ENCODE measurements at places on chromosomes 2 and 18. TPM values are rescaled to one million over a fixed set of nuclear protein-coding genes. Genes with fewer than 3 reads are reported as not detected.
A peak's percentile ranks its signal among the peaks of the same experiment; 100 is the strongest.

GRCh38 chr2:206920951-206921350 lies 18.4 kb upstream of the CPO start:
- H3K27ac ChIP-seq = no peak overlapping the region
- H3K27me3 ChIP-seq = no peaks in the 10 kb centered on the region
- H3K4me3 ChIP-seq = no peak overlapping the region
- H3K36me3 ChIP-seq = no peaks in the 10 kb centered on the region
- no peak for DNase-seq

DNA sequence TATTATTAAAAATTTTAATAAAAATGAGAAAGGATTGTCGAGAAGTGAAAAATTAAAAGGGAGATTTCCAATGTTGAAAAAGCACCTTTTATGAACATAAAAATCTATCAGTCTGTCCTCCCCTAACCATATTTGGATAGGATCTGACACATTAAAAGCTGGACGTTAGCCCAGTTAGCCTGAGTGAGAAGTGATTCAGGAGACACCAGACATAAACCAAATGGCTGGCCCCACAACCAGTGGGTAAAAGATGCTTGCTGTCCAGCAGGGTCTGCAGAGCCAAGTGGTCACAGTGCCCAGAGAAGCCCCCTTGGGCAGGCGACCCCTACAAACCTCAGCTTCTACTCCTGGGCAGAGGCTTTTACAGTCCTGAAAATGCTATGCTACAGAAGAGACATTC lies 253.8 kb upstream of the LYPD1 start:
- H3K27me3 ChIP-seq = no peaks in the 10 kb centered on the region
- no peak overlapping the region for H3K4me3 ChIP-seq
- no peaks in the 10 kb centered on the region for H3K4me1 ChIP-seq
- peak; percentile 34 for DNase-seq

DNA sequence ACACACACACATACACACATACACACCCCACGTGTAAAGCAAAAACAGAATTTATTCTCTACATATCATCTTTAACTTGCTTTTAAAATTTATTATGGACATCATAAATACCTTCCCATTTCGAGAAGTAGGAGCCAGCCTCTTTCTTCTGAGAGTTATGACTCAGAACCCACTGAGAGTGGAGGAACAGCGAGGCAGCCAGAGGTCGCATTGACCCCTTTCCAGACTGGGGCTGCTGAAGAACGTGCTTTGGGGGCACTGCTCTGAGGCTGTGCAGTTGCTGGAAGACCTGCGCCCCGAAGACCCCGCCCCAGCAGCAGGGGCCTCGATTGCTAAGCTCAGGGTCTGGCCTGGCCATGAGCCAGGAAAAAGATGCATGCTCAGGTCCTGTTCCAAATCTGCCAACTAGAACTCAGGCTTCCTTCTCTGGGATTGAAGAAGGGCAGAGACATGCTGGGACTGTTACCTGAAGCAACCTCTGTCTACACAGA lies 133.8 kb upstream of the TWIST2 start:
- no peaks in the 10 kb centered on the region for H3K36me3 ChIP-seq
- no peaks in the 10 kb centered on the region for H3K4me1 ChIP-seq
- H3K27me3 ChIP-seq = no peaks in the 10 kb centered on the region
- no peak overlapping the region for H3K4me3 ChIP-seq

The THSD7B gene
- not detected for total RNA-seq

DNA sequence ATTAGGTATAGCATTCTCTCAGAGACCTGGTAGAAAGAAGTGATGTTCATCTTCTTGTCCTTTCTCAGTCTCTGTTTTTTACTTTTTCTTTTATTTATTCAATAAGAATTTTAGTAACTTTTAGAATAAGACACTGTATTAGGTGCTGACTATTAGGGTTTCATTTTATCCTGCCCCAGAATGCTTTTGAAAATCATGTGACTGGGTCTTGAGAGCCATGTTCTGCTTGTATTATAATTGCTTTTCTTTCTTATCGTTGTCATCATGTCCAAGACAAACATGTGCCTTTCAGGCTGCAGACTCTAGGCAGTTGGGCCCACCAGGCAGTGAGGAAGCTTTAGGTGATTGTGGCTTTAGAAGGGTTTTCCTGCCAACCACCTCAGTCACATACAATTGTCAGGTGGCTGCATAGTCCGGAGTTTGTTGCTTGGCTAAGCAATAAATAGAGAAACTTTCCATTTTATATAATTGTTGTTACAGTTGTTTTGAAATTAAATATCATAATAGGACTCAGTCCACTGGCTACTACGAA lies 15.1 kb downstream of the GRHL1 start:
- no peak for DNase-seq
- no peak overlapping the region for H3K27ac ChIP-seq
- no peaks in the 10 kb centered on the region for H3K27me3 ChIP-seq
- no peak overlapping the region for H3K4me3 ChIP-seq

The KIAA2012 gene
- not detected for total RNA-seq

The DTNA gene
- total RNA-seq = not detected

DNA sequence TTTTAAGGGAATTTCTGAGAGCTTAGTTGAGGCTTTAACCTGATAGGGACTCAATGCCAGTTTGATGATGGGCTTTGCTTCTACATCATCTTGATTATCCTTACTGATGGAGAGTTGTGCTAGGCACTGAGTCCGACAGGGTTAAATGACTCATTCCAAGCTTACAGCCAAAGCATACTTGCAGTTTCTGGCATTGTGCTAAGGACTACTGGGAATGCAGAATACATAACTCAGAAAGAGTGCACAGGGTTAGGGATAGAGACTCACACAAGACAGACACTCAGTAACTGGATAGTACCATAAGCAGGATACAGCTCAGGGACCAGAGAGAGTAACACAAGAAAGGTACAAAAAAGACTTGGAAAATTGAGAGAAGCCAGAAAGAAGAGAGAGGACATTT lies 94.1 kb upstream of the SLC14A2 start:
- H3K4me1 ChIP-seq = peaks cover 13% of the 10 kb centered on the region
- H3K4me3 ChIP-seq = no peak overlapping the region
- no peaks in the 10 kb centered on the region for H3K36me3 ChIP-seq
- no peak overlapping the region for H3K27ac ChIP-seq

GRCh38 chr18:35971661-35972196 lies 750 bp upstream of the RMP24 start:
- DNase-seq = no peak
- peak overlapping the region; percentile 93 for H3K4me3 ChIP-seq
- H3K27me3 ChIP-seq = no peaks in the 10 kb centered on the region
- H3K4me1 ChIP-seq = peaks cover 32% of the 10 kb centered on the region

DNA sequence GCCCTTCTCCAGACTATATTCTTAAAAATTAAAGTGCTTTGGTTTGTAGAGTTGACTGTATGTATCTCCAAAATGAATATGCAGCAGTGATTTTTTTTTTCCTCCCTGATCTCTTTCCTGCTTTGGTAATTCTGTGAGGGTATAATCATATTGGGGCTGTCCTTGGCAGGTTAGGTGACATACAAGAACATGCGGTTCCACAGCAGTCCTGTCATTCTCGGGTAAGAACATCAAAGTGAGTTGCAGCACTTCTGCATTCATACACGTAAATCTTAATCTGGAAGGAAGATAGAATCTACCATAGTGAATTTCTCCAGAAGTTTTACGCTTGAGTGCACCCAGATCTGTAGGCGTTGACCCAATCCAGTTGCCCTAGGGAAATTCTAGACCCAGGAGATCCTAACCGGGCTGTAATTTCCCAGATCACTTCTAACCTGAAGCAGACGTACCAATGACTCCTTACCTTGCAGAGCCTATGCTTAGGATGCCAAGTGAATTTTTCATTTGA lies 109.4 kb downstream of the PRPF40A start:
- H3K4me3 ChIP-seq = no peak overlapping the region
- peaks cover 19% of the 10 kb centered on the region for H3K36me3 ChIP-seq
- H3K4me1 ChIP-seq = peaks cover 6% of the 10 kb centered on the region

GRCh38 chr18:68734308-68734707 lies 19.4 kb upstream of the TMX3 start:
- H3K27ac ChIP-seq = no peak overlapping the region
- peaks cover 15% of the 10 kb centered on the region for H3K4me1 ChIP-seq
- H3K27me3 ChIP-seq = no peaks in the 10 kb centered on the region
- DNase-seq = peak; percentile 24

DNA sequence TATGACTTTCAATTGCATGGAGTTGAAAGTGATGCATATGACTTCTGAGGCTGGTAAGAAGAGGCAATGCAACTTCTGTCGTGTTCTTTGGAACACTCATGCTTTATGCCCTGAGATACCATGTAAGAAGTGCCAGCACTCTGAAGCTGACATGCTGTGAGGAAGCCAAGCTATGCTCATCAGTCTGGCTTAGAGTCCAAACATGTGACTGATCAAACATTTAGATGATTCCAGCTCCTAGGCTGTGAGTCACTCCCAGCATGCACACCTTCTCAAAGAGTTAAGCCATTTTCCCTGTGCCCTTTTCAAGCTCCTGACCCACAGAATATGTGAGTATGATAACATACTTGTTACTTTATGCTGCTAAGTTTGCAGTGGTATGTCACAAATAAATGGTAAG lies 15.8 kb upstream of the VRK2 start:
- H3K27me3 ChIP-seq = no peaks in the 10 kb centered on the region
- H3K4me1 ChIP-seq = no peaks in the 10 kb centered on the region
- no peak overlapping the region for H3K27ac ChIP-seq
- peak; percentile 15 for DNase-seq
- no peaks in the 10 kb centered on the region for H3K36me3 ChIP-seq

- no peaks in the 10 kb centered on the region for H3K27me3 ChIP-seq
- no peak for DNase-seq
- no peaks in the 10 kb centered on the region for H3K4me1 ChIP-seq
- H3K36me3 ChIP-seq = no peaks in the 10 kb centered on the region
- no peak overlapping the region for H3K4me3 ChIP-seq
- no peak overlapping the region for H3K27ac ChIP-seq
Measured at GRCh38 chr2:179351057-179351456, 86.4 kb upstream of the SESTD1 start.

DNA sequence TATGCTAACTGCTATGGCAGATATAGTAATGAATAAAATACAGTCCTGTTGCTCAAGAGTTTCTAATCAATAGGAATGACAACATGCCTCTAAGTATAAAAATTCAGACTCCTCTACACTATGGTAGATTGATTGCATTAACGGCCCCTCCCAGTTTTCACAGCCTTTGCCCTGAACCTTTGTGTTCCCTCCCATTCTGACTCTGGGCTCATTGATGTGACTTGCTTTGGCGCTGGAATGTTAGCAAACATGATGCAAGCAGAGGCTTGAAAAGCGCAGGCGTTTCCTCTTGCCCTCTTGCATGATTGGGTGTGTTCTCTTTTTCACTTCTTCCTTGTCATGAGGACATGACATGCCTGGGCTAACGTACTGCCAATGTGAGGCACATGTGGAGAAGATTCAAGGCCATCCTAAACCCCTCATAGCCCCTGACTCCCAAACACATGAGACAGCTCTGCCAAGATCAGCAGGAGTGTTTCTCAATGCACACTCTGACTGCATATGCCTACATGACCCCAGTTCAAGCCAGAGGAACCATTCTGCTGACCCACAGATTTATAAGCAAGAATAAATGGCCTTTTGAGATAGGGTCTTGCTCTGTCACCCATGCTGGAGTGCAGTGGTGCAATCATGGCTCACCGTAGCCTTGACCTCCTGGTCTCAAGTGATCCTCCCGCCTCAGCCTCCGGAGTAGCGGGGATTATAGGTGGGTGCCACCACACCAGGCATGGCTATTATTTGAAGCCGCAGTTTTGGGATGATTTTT lies 49.7 kb upstream of the CD28 start:
- H3K27ac ChIP-seq = peak overlapping the region; percentile 79
- H3K4me1 ChIP-seq = peaks cover 21% of the 10 kb centered on the region
- H3K4me3 ChIP-seq = no peak overlapping the region
- peaks cover 11% of the 10 kb centered on the region for H3K36me3 ChIP-seq
- H3K27me3 ChIP-seq = no peaks in the 10 kb centered on the region

DNA sequence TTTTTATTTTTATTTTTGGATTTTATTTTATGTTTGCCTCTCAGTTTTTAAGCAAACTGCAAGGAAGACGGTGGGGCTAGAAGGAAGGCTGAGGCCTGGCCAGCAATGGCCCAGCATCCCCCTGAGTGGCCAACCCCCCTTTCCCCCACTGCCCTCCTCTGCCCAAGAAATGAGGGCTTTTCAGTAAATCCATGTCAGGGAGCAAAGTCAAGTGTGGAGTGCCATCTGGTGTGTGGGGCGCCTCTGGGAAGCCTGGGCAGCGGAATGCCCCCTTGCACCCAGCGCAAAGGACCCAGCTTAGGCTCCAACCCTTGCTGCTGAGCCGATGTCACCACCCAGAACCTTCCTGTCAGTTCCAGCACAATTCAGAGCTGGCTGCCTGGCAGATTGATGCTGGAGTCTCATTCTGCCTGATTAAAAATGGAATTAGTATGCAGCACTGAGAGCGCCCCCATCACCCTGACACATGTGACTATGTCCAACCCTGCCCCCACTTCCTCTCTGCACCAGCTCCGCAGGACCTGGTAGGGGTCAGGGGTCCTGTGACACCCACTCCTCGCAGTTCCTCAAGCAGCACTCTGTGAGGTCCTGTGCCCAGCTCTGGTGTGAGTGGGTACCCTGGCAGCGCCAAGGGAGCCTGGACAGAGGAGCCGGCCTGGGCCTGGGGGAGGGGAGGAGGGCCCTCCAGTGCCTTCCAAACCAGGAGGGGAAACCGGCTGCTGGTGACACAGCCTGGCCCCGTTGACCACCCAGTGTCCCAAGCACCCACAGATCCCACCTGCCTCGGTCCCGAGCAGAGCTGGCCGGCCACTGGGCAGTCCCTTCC lies 9.2 kb upstream of the ALPP start:
- H3K27ac ChIP-seq = no peak overlapping the region
- H3K27me3 ChIP-seq = no peaks in the 10 kb centered on the region
- peaks cover 3% of the 10 kb centered on the region for H3K4me1 ChIP-seq
- H3K4me3 ChIP-seq = no peak overlapping the region

DNA sequence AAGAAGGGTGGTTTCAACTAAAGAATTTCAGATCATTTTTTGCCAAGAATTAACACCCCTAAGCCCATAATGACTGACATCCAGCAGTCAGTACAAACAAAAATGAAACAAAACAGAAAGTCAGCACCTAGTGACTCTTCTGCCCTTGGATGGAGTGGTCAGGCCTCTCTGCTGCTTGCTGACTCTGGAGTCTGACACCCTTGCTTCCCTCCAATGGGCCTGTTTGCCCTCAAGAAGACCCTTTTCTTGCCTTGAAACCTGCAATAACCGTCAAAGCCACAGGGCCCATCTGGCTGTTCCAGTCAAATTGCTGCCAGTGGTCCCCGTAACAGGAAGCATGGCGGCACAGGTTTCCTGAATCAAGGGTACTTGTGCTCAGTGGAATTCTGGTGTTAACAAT lies 27.2 kb upstream of the CYTIP start:
- no peaks in the 10 kb centered on the region for H3K27me3 ChIP-seq
- no peak overlapping the region for H3K27ac ChIP-seq
- no peak overlapping the region for H3K4me3 ChIP-seq
- DNase-seq = no peak
- H3K36me3 ChIP-seq = no peaks in the 10 kb centered on the region
- H3K4me1 ChIP-seq = peaks cover 7% of the 10 kb centered on the region

The IL1F10 gene
- total RNA-seq = not detected

- H3K4me1 ChIP-seq = peaks cover 13% of the 10 kb centered on the region
- no peak overlapping the region for H3K27ac ChIP-seq
Measured at GRCh38 chr2:240894836-240895558, 959 bp downstream of the MAB21L4 start.
